ENCODE measurements at places on chromosomes 3 and 15.

GRCh38 chr15:56356616-56357015 is 8.6 kb upstream of the TEX9 start:
- no peak for DNase-seq

DNA sequence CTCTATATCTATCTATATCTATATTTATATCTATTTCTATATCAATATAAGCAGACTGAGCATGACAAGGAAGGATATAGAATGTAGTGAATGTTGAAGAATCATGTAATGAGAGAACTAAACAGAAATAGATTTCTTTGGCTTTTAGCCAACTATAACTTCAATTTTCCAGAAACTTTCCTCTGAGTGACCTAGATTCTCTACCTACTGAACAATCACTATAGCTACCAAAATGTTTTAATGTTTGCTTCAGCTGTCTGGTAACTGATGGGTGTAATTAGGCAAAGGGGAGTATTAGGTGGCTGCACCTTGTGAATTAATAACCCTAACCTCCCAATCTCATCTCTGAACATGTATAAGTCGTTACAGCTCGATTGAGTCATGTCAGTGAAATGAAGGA is 76.4 kb upstream of the ROBO1 start:
- DNase-seq = peak; percentile 43

DNA sequence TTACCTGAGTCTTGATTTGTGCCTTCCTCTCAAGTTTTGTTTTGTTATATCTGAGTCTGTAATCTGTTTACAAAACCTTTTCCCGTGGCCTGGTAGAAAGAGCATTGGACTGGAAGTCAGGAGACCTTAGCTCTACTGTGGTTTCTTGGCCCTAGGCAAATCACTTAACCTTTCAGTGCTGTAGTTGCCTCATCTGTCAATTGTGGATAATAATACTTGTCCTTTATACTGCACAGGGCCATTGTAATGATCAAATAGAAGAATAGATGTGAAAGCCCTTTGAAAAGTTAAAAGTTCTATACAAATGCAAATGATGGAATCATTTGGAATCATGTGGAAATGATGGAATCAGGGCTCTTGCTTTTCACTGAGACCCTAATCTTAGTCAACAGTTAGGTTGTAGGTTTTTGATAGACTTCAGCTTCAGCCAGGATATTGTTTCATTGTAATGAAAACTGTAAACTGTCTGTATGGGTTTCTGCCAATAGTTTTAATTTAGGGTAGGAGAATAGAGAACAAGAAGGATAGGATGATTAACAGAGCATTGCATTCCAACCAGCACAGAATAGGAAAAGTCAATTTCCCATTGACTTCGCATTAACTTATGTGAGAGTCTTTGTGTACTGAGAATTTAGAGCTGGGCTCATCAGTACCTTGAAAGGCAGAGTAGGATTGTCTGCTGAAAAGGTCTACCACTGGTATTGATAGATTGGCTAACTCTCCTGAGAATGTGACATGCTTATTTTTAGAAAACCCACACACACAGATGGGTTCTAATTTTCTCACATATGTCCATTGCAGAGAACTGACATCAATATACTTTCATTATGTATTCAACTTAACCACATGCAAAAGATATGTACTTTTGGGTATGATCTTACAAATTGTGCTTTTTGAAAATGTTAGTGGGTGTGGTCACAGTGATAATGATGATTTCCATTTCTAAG is 21.8 kb downstream of the MAP2K5 start:
- no peak for DNase-seq

GRCh38 chr3:123385981-123386380 is 62.9 kb downstream of the ADCY5 start:
- no peak for DNase-seq

DNA sequence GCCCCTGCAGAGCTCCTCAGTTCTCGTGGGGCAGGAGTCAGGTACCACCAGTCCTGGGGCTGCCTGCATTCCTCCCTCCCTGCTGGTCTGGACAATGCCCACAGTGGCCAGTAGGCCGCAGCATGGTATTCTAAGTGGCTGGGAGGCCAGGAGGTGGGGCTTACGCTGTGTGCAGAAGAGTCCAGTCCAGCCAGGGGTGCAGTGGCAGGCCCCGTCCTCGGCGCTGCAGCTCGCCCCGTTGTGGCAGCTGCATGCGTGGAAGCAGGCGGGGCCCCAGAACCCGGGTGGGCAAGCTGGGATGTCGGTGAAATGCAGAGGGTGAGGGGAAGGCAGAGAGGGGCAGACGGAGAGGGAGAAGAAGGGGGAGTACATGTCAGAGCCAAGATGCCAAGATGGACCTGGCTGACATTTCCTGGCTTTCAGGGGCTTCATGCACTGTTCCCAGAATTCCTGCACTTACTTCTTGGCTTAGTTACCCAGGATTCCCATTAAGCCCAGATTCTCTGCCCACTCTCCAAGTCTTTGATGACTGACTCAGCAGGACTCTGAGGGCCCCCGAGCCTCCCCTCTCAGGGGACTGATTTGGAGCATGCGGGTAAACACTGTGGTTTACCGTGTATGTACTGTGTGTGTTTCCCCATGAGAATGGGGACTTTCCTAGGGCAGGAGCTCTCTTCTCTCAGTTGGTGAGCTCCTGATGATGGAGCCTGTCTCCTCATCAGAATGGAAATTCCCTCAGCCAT is 47.5 kb downstream of the RAB11A start:
- DNase-seq = peak; percentile 82

GRCh38 chr3:11128682-11129632 is 25.3 kb upstream of the HRH1 start:
- DNase-seq = no peak

DNA sequence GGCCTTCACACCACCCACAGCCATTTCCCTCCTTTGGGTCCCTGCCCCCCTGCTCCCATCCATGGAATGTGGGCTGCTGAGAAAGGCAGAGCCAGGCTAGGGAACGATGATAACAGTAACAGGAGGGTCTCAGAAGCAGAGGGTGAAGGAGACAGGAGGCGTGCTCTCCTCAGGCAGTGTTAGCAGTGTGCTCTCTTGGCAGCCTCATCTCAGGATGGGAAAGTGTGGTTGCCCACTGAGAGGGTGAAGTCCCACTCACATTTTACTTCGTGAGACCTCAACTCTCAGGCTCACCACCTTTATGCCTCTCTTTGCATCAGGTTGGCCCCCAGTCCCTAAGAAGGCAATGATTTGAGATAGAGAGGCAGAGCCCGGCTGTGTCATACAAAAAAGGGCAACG is 24.5 kb downstream of the TIGIT start:
- DNase-seq = no peak

DNA sequence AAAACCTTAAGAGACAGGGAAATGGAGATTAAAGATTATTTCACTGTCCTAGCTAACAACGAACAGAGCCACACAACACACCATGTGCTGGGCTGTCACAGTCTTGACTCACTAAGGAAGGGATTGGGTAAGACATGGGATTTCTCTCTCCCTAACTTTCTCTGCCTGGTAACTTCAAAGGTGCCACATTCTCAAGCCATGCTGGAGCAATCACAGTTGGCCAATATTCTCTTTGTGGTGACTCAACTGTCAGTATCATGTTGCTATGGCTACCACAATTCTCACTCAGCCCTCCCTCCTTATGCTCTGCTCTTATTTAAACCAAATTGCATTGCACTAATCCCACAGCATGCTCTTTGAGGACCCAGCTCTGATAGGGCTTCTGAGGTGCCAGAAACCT is 74.0 kb downstream of the OXNAD1 start:
- DNase-seq = peak; percentile 97

DNA sequence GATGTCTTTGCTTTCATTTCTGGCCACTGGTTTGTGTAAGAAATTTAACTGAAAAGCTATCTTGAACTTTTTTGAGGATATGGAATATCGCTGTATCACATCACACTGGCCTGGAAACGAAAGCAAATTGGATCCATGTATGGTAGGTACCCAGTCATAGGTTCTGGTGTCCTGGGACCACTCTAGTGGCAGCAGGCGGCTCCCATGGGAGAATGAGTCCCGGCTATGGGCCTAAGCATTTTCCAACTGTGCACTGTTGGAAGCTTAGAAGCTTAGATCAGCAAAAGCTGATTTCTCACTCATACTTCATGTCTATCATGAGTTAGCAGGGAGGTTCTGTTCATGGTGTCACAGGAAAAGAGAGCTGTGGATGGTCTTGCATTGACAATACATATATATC is 323.2 kb downstream of the PLCL2 start:
- DNase-seq = no peak

Measured in choroid plexus epithelial cell (primary cell).